BE2C (cell line): ENCODE measurements at places on chromosomes 16 and 17.

GRCh38 chr17:55588446-55589242, 77.4 kb upstream of the SMIM36 start:
- no peak for DNase-seq

- no peak for DNase-seq
Measured at GRCh38 chr17:39607851-39608130, at the start of gene NEUROD2. Gene NEUROD2, minus strand, starts transcription at chr17:39607920. Its CDS starts 1,321 bp downstream, at chr17:39606599.

DNA sequence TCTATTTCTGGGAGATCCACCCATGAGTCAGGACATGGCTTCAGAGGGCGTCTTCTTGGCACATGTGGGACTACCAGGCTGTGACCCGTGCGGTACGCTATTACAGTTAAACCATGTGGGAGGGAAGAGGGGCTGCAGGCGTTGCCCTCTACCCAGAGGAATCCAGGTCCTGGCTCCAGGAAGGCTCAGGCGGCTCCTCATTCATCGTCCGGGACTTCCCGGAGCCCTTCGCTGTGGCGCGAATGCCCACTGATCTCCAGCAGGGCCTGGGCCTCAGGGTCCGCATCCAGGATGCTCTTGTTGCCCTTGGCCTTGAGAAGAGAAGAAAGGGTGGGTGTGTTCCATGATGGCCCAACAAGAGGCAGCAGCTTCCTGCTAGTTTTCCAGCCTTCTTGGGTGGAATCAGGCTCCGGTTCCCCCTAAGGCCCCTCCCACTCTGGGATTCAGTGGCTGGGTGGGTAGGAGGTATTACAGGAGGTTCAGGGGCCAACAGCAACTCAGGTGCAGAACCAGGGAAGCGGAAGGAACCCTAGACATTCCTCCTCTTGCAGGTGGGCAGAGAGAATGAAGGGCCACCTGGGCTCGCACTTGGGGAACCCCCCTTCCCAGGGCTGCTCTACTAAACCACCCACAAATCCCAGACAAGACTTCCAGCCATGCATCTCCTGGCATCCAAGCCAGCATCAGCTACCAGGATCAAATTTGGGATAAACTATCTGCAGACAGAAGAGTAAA, 24.6 kb downstream of the MEAK7 start:
- DNase-seq = no peak

DNA sequence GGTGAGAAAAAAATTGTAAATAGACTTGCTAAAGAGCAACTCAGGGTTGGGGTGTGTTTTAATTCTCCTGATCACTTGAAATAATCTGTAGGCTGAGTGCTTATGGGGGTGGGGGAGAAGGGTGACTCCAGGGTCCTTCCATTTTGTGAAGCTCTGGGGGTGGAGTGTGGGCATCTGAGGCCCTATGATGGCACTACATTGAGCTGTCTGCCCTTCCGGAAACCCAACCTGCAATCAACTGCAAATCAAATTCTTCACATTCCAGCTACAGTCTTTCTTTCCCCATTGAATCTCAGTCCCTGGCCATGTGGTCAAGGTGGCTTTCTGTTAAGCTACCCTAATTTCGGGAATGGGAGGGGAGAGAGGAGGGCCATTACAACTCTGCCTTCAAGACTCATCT, 6.0 kb upstream of the CDC6 start:
- no peak for DNase-seq

DNA sequence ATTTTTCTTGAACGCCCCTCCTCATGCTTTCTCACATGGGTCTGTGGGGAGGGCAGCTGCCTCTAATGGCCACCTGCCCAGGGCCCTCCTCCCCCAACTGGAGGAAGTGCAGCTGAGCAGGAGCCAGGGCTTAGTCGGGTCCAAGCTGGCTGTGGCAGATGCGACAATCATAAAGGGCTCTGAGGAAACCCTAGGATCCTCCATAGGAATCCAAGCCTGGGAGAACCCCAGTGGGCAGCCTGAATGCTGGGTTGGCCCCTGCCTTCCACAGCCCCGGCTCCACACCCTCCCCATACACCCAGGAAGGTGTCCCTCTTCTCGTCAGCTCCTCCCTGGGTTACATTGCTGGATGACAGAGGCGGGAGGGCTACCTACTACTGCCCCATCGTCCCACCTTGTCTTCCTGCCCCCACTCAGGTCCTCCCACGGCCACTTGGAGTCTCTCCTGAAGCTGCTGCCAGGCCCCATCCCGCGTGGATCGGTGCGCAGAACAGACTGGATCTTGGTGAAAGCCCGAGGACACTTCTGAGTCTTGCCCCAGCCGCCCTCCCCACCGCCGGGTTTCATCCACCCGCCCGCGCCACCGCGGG, 15.6 kb upstream of the CBFB start:
- DNase-seq = peak; percentile 48

- no peak for DNase-seq
Measured at GRCh38 chr16:84592718-84593117, 25.2 kb downstream of the COTL1 start.

GRCh38 chr16:25134166-25134700, 22.7 kb downstream of the LCMT1 start:
- no peak for DNase-seq

DNA sequence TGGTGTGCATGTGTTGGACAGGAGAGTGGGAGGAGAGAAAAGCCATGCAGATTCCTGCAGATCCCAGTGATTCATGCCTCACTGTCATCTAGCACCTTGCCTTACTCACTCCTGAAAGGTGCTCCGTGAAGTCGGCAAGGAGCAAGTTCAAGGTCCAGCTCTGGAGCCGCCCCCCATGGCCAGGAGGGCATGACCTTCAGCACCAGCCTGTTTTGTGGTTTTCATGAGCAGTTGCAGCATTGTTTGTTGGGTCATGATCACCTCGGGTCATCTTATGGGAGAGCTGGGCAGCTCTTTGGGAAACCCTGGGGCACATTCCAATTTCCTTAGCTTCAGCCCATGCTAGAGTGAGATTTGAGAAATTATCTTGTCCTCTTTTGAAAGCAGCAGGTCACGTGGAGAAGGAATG, 137.5 kb upstream of the IRX3 start:
- DNase-seq = no peak

DNA sequence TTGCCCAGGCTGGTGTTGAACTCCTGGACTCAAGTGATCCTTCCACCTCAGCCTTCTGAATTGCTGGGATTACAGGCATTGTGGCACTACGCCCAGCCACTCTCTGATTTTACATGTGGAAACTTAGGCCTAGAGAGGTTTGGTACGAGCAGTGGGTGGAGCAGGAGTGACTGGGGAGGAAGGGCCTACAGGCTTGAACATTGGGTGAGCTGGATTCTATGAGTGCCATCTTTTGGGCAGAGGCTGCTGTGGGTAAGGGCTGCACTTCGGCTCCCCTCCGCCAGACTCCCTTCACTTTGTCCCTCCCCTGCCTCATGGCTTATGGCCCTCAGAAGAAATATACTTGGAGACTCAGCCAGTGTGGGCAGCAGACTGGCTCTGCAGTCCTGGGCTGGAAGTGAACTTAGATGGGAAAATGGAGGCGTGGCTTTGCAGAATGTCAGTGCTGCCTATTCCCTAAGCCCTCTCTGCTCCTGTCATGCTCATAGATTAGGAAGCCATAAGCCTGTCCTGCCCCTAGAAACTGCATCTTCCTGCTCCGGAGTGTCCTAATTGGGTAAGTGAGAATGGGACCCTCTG, 9.5 kb upstream of the MRC2 start:
- no peak for DNase-seq

GRCh38 chr16:2897110-2897509, 14.1 kb downstream of the FLYWCH2 start:
- no peak for DNase-seq

DNA sequence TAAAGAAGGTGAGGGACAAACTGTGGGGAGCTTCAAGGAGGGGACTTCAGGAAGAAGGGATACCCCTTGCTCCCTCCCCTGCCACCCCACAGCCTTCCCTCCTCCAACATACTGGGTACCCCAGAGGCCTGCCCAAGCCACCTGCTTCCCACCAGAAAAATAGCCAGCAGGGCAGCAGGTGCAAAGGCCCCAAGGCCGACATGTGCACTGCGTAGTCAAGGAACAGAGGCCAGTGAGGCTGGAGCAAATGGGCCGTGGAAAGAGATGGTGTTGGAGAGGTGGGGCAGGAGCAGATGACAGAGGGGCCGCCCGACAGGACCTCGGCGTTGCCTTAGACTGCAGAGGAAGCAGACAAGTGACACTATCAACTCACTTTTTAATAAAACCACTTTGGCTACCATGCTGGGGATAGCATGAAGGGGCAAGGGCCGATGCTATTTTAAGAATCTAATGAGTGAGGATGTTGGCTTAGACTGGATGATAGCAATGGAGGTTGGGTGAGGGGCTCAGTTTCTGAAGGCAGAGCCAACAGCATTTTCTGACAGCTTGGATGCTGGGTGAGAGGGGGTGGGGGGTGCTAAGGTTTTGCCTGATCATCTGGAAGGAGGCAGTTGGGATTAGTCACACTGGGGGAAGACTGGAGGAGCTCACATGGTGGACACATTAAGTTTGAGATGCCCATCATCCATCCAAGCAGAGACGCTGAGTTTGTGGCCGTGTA, 72.8 kb upstream of the TOB1 start:
- no peak for DNase-seq

GRCh38 chr17:2138318-2138717, 83.4 kb downstream of the HIC1 start:
- DNase-seq = peak; percentile 57

DNA sequence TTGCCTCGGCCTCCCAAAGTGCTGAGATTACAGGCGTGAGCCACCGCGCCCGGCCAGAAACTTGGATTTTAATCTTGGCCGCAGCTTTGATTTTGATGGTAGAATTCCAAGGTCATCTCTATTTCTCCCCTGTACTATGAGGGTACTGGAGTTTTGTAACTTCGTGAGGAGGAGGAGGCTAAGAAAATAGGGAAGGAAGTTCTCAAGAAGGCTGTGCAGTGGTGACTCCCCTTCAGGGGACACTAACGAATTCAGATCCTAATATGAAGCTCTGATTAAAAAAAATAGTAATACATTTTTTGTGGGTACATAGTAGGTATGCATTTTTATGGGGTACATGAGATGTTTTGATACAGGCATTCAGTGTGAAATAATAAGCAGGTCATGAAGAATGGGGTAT, 55.9 kb downstream of the LDHD start:
- no peak for DNase-seq

GRCh38 chr17:16283705-16284104, 66.7 kb downstream of the PIGL start:
- DNase-seq = no peak

DNA sequence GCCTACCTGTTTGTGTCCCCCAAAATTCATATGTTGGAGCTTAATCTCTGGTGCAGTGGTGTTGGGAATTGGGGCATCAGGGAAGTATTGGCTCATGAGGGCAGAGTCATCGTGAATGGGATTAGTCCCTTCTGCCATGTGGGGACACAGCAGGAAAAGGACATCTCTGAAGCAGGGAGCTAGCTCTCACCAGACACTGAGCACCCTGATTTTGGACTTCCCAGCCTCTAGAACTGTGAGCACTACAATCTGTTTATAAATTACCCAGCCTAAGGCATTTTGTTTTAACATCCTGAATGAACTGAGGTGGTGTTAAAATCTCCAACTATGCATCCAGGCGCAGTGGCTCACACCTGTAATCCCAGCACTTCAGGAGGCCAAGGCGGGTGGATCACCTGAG, 206.0 kb downstream of the SEC14L1 start:
- no peak for DNase-seq

GRCh38 chr17:42849451-42850181, 1.4 kb upstream of the AOC3 start:
- no peak for DNase-seq

- DNase-seq = no peak
Measured at GRCh38 chr16:64343061-64343819, 778.6 kb downstream of the CDH11 start.

- DNase-seq = no peak
Measured at GRCh38 chr17:43467981-43468581, 15.7 kb upstream of the DHX8 start.

GRCh38 chr16:83705856-83706255, 101.9 kb upstream of the HSBP1 start:
- no peak for DNase-seq

- DNase-seq = peak; percentile 28
Measured at GRCh38 chr17:17401271-17401781, 75.5 kb upstream of the MED9 start.

DNA sequence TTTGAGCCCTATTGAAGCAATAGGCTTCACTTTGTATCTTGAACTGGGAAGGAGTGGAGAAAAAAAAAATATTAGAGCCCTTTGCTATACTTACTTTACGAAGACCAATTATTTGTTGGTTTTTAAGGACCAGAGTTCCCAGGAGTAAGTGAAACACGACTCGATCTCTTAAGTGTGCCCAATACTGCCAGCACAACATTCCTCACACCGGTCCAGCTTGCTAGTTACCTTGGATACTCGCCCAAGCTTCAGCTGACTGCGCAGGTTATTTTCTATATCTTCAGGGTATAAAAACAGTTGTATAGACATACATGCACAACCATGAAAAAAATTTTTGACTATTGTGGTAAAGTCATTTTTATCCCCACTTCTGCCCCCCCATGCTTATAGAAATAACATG, 72.1 kb downstream of the RPTOR start:
- no peak for DNase-seq

- peak; percentile 94 for DNase-seq
Measured at GRCh38 chr16:67236563-67237395, 9.8 kb downstream of the TMEM208 start.

- DNase-seq = no peak
Measured at GRCh38 chr16:82954224-82954929, 327.6 kb downstream of the CDH13 start.

GRCh38 chr16:69123910-69124309, 8.5 kb downstream of the CHTF8 start:
- DNase-seq = peak; percentile 79

- no peak for DNase-seq
Measured at GRCh38 chr16:67733734-67734470, 14.8 kb upstream of the GFOD2 start.

DNA sequence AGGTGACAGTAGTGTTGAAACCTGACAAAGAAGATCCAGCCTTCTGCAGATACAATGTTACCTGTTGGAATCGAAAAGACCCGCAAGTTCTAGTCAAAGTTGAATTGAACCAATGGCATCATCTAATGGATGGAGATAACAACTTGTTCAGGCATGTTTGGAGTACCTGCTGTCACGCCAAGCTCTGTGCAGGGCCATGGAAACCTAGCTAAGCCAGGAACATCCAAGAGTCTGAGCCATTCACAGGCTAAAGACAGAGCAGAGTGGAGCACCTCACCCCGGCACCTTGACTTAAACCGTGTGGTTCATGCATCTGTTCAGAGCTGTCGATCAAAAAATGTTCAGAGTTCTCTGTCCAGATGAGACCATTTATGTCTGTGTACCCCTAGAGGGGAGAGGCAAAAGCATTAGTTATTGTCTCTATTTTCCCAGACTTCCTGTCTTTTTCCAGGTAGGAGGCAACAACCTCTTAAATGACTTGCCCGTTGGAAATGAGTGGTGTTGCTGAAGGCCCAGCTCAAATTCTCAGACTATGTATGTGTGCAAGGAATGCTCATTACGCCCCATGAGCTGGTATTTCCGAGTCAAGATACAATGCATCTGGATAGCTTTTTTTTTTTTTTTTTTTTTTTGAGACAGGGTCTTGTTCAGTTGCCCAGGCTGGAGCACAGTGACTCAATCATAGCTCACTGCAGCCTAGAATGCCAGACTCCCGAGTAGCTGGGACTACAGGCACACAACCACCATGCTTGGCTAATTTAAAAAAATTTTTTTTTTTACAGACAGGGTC, 44.9 kb upstream of the XYLT1 start:
- DNase-seq = no peak

GRCh38 chr16:75298267-75298666, 46.8 kb upstream of the BCAR1 start:
- no peak for DNase-seq

GRCh38 chr16:87931504-87931903, 4.8 kb downstream of the CA5A start:
- DNase-seq = peak; percentile 82
